ENCODE measurements at places on chromosomes 11 and 22. TPM values are rescaled to one million over a fixed set of nuclear protein-coding genes. Genes with fewer than 3 reads are reported as not detected.

The OR9G4 gene
- not detected for total RNA-seq

The PTGDR2 gene
- total RNA-seq, result under 0.01 TPM

The TRIM29 gene
- 0.57 TPM for total RNA-seq

The FOLH1 gene
- 0.29 TPM for total RNA-seq

The KCNK4 gene
- total RNA-seq, result under 0.01 TPM

The OR8D1 gene
- not detected for total RNA-seq

The ESAM gene
- total RNA-seq, result 0.22 TPM

The MGAT3 gene
- 0.57 TPM for total RNA-seq

The FANCF gene
- total RNA-seq, result 7.6 TPM

The SLC17A6 gene
- not detected for total RNA-seq

The NXPE1 gene
- total RNA-seq, result not detected

The SCN2B gene
- total RNA-seq, result not detected

The APOL5 gene
- total RNA-seq, result not detected

The IRAG1 gene
- 19.2 TPM for total RNA-seq

The GRIA4 gene
- 4.2 TPM for total RNA-seq

The SCGB1D2 gene
- not detected for total RNA-seq

The TTC36 gene
- 0.86 TPM for total RNA-seq

The SLC37A2 gene
- total RNA-seq, result 0.88 TPM

The TFIP11 gene
- 47.0 TPM for total RNA-seq
